Right renal cortex interstitium (tissue), 3 donors: ENCODE measurements at places on chromosomes 6 and 20. TPM values are rescaled to one million over a fixed set of nuclear protein-coding genes. Genes with fewer than 3 reads are reported as not detected.

- no peak for DNase-seq
Measured at GRCh38 chr20:31569163-31570020, 35.7 kb upstream of the ID1 start.

- DNase-seq: no peak
Measured at GRCh38 chr6:138410048-138410735, 6.2 kb downstream of the HEBP2 start.

DNA sequence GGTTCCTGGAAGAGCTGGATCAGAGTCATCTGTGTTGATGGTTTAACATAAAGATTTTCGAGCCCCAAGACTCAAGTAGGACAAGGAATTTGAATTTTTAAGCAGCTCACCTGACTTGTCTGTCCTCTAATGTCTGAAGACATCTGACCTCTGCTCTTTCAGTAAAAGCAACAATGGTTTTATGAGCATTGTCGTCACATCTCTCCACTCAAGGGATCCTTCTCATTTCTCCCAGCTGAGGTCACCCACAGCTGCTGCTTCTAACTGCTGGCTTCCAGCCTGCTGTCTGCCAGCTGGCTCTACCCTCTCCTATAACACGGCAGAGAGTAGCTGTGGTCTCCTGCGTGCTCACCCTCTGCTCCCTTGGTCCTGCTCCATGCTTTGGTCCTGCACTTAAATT lies 24.7 kb upstream of the HDAC2 start:
- no peak for DNase-seq

GRCh38 chr6:71651636-71652035 lies 234.7 kb upstream of the RIMS1 start:
- DNase-seq: no peak

- no peak for DNase-seq
Measured at GRCh38 chr6:166951670-166952060, 4.7 kb downstream of the RNASET2 start.

GRCh38 chr6:106858653-106859092 lies 115.9 kb downstream of the CD24 start:
- DNase-seq: no peak

- no peak for DNase-seq
Measured at GRCh38 chr6:96862560-96862959, 25.3 kb upstream of the GPR63 start.

DNA sequence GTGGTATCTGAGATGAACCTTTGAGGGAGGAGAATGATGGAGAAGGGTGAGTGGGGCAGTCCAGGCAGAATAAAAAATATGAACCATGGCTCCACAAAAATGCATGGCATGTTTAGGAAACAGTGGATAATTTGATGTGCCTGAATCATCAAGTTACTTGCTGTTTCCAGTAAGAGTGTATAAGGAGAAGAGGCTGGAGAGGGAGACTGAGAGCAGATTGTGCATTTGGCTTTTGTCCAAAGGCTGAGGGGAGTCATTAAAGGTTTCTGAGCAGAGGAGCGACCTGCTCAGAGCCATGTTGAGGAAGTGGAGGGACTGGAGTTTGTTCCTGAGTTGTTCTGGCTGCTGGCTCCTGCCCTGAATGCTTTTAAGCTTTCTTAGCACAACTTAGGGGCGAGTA lies 6.1 kb downstream of the MMP24 start:
- DNase-seq: no peak

- no peak for DNase-seq
Measured at GRCh38 chr6:28771401-28772267, 152.2 kb downstream of the TRIM27 start.

- no peak for DNase-seq
Measured at GRCh38 chr20:34820805-34821578, 4.5 kb downstream of the NCOA6 start.

GRCh38 chr6:148898376-148899014 lies 151.7 kb downstream of the UST start:
- DNase-seq: peak; percentile 51

GRCh38 chr6:109345986-109346385 lies 36.3 kb downstream of the CD164 start:
- DNase-seq: no peak

DNA sequence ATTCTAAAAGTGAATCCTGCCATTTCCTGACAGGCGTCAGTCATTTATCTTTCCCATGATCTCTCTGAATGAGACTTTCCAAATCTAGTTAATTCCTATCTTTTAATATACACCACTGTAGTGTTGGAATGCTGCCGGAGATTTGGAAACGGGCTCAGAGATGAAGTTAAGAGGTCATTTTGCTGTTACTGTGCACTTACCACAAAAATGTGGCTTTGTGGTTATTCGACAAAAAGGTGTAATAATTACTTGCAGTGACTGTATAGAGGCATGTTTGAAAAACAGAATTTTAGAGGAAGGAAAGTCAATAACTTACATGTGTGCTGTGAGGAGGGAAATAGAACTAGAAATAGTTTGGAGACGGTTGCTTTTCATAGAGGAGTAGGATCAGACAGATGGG lies 460.2 kb upstream of the BTBD3 start:
- DNase-seq: no peak

GRCh38 chr6:71238351-71238750 lies 50.3 kb upstream of the OGFRL1 start:
- no peak for DNase-seq

- DNase-seq: no peak
Measured at GRCh38 chr6:122995921-122996793, at the start of gene CLVS2. Gene CLVS2, plus strand, starts transcription at chr6:122996235. Its CDS starts 1,543 bp downstream, at chr6:122997778.

GRCh38 chr6:39929733-39930461 lies 4.4 kb downstream of the MOCS1 start:
- DNase-seq: no peak

- no peak for DNase-seq
Measured at GRCh38 chr20:57434390-57434700, 43.1 kb downstream of the RBM38 start.

- no peak for DNase-seq
Measured at GRCh38 chr6:149037051-149037671, 280.4 kb upstream of the TAB2 start.

GRCh38 chr6:15452182-15452941 lies 206.5 kb downstream of the JARID2 start:
- DNase-seq: no peak

DNA sequence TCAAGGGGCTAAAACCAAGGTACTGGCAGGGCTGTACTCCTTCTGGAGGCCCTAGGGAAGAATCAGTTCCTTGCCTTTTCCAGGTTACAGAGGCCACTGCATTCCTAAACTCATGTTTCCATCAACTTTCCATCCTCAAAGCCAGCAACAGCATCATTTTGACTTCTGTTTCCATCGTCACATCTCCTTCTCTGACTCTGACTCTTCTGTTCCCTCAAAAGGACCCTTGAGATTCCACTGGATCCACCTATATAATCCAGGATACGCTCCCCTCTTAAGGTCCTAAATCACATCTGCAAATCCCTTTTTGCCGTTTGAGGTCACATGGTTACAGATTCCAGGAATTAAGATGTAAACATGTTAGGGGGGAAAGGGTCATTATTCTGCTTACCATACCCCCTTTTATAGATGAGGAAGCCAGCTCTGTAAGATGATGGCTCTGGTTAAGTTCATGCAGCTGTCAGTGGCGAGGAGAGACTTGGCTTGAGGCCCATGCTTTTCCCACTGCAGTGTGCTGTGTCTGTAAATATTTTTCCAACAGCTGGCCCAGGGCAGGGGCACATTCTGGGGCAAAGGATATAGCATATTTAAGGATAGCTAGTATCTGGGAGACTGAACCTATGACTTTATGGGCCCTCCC lies 114.6 kb downstream of the TNFRSF21 start:
- no peak for DNase-seq

GRCh38 chr6:115838216-115838615 lies 222.5 kb downstream of the FRK start:
- DNase-seq: no peak

Gene EFCAB8
- 0.06 TPM for polyA plus RNA-seq

Gene C20orf144
- 0.16 TPM for polyA plus RNA-seq

Gene NAPB
- polyA plus RNA-seq: 17.5 TPM

Gene COMMD7
- polyA plus RNA-seq: 71.2 TPM

Gene TGM3
- polyA plus RNA-seq: 0.99 TPM

Gene HLA-DOB
- not detected for polyA plus RNA-seq
